Caco-2 (cell line): ENCODE measurements at places on chromosomes 3 and 15. TPM values are rescaled to one million over a fixed set of nuclear protein-coding genes. Genes with fewer than 3 reads are reported as not detected.

CACNA1D gene
- 13.3 and 15.6 TPM in 2 replicates for total RNA-seq

MAGI1 gene
- total RNA-seq = 63.6 and 64.9 TPM in 2 replicates

CHSY1 gene
- 17.5 and 18.7 TPM in 2 replicates for total RNA-seq

SMCO1 gene
- not detected in 2 replicates for total RNA-seq

LRRC31 gene
- 0.64 and 0.70 TPM in 2 replicates for total RNA-seq

WDR72 gene
- total RNA-seq = 10.1 and 11.2 TPM in 2 replicates

COX17 gene
- 43.6 and 44.9 TPM in 2 replicates for total RNA-seq

KLF13 gene
- total RNA-seq = 16.6 and 18.8 TPM in 2 replicates

ASB14 gene
- not detected in 2 replicates for total RNA-seq

VWA5B2 gene
- total RNA-seq = 0.79 and 1.6 TPM in 2 replicates

DUT gene
- 82.4 and 84.1 TPM in 2 replicates for total RNA-seq

RTP1 gene
- total RNA-seq = not detected in 2 replicates

CMSS1 gene
- 36.3 and 54.4 TPM in 2 replicates for total RNA-seq

CATSPER2 gene
- total RNA-seq = 1.4 and 2.4 TPM in 2 replicates

CLDN16 gene
- 0.27 and 0.30 TPM in 2 replicates for total RNA-seq
